ENCODE measurements at places on chromosomes 6 and 20.

DNA sequence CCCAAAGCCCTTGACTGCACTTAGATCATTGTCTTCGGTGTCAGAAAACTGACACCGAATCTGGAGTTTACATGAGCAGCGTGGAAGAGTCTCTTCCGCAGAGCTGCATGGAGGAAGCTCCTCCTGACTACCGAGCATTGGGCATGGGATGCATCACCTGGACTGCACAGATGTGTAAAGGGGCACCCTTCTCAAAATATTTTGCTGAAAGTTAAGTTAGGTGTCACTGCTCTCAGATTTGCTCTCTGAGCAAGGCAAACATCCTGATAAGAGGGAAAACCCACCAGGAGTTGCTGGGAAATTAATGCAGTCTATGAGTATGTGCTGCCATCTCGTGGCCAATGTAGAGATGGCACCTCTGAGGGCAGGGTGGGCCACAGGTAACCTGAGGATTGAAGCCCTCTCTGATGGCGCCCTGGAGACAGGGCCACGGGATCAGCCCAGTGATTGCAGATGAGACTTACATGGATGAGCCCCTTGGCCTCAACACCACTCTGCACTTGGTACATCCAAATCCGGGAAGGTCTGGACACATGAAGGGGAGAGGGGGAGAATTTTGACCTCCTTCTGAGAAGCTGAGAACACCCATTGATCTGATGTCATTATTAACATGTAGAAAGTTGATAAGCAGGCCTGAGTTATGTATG is 129.9 kb downstream of the LPA start:
- DNase-seq = no peak

DNA sequence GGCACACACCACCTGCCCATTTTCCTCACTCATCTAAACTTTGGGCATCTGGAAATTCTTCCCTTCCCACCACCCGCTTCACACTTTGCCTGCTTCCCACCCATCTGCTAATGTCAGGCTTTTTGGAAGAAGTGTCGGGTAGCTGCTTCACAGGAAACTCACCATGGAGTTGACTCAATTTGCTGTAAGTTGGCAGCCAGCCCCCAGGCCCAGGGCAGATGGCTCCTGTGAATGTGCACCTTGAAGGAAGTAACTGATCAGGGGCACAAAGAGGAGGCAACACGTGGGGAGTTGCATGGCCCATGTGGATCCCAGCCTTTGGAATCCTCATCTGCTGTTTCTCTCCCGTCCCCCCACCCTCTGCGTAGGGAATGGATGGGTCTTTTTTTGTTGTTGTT is 87.3 kb downstream of the PPP1R14C start:
- DNase-seq = no peak

- DNase-seq = no peak
These were observed 6.9 kb downstream of the PTK7 start for GRCh38 chr6:43082806-43083655.

- no peak for DNase-seq
These were observed 265.9 kb upstream of the CDYL start for GRCh38 chr6:4510317-4510716.

DNA sequence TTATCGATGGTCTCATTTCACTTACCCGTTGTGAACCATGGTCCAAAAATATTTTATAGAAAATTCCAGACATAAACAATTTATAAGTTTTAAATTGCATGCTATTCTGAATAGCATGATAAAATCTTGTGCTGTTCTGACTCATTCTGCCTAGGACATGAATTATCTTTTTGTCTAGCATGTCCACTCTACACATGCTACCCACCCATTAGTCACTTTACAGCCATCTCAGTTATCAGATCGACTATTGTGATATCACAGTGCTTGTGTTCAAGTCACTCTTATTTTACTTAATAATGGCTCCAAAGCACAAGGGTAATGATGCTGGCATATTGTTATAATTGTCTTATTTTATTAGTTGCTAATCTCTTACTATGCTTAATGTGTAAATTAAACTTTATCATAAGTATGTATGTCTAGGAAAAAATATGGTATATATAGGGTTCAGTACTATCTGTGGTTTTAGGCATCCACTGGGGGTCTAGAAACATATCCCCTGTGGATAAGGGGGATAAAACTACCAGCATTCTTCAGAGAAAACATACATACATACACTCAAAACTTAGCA is 252.0 kb upstream of the HTR1E start:
- DNase-seq = no peak

- DNase-seq = no peak
These were observed 663.3 kb downstream of the RFPL4B start for GRCh38 chr6:113010196-113010989.

- DNase-seq = no peak
These were observed 57.5 kb downstream of the CDH22 start for GRCh38 chr20:46250772-46251171.

DNA sequence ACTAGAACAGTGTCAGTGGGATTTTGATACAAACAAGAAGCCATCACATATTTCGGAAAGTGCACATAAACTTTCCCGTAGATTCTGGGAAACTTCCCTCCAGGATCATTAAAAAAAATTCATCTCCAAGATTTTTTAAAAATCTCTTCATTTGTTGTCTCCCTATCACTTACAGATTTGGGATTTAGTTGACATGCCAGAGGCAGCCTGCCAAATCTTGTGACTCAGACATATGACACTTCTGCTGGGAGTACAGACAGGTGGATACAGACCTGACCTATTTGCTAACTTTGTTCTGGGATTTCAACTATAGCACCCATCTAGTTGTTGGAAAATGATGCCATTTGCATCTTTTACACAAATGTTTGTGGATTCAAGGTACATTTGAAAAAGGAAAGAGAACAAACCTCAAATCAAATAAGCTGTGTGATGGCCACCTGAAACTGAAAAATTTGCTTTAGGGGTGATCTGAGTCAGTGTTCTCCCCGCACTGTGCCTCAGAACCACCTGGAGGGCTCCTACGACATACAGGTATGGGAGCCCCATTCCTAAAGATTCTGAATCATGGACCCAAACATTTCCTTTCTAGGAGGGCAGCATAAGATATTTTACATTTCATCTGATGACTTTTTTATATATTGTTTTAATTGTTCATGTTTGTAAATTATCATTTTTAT is 21.9 kb upstream of the CD2AP start:
- DNase-seq = no peak

GRCh38 chr20:15061955-15062354 is 724.5 kb upstream of the FLRT3 start:
- DNase-seq = no peak

DNA sequence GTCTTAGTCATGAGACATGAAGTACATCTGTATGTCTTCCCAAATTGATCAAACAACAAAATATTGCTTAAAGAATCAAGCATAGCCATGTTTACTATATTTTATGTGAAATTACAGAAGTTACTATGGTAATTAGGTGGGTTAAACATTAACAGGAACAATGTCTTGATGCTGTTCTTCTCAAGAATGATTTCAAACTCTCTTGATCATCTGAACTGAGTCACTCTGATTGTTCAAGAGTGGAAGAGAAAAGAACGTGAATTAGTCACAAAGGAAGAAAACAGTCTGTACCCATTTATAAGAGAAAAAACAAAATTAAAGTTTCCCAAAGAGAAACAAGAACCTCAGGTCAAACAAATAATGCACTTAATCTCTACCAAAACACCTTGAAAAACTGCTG is 62.2 kb upstream of the NUP153 start:
- no peak for DNase-seq

GRCh38 chr6:41135062-41135832 is 18.9 kb downstream of the TREML1 start:
- no peak for DNase-seq

- DNase-seq = no peak
These were observed 40.7 kb upstream of the MROH8 start for GRCh38 chr20:37219751-37220668.

GRCh38 chr20:33859751-33860150 is 48.6 kb downstream of the CHMP4B start:
- no peak for DNase-seq

GRCh38 chr20:50286609-50287008 is 96.0 kb downstream of the CEBPB start:
- peak; percentile 71 for DNase-seq

Measured in BJ (cell line).